ENCODE measurements at places on chromosomes 12 and 14.

- DNase-seq: no peak
Observed at GRCh38 chr12:817941-818600, 65.7 kb downstream of the WNK1 start.

DNA sequence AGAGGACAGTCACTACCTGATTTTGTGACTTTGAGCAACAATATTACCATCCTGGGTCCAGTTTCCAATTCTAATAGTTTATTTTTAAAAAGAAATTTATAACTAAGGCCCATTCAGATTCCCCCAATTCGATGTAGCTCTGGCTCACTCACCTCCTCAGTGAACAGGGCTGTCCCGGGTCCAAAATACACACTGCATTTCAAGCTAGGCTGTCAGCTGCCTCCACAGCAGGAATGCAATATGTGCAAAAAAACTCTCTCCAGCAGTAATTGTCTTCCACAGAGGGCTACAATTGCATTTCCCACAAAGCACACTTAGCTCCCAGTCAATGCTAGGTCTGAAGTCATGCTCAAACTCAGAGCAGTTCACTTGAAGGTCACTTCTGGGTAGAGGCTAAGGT is 39.3 kb upstream of the ZNF641 start:
- no peak for DNase-seq

- DNase-seq: peak; percentile 78
Observed at GRCh38 chr14:68970038-68970612, 9.0 kb downstream of the ACTN1 start.

DNA sequence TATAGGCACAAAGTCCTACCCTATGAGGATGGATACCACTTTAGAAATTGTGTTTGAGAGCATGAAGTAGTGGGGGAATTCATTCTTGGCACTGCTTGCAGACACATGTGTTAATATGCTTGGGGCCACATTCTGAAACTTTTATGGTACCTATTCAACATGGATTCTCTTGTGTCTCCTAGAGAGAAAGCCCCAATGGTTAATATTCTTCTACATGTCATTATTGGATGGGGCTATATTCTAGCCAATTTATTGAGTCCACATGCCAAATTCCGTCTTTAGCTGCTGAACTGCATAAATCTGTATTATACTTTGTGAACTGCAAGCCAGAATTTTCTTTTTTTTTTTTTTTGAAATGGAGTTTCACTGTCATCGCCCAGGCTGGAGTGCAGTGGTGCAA is 140.0 kb downstream of the KICS2 start:
- DNase-seq: no peak

GRCh38 chr12:63164911-63165310 is 13.9 kb upstream of the AVPR1A start:
- no peak for DNase-seq

GRCh38 chr14:96663491-96664067 is 133.6 kb upstream of the VRK1 start:
- DNase-seq: no peak

GRCh38 chr12:98232753-98233390 is 282.5 kb upstream of the TMPO start:
- no peak for DNase-seq

DNA sequence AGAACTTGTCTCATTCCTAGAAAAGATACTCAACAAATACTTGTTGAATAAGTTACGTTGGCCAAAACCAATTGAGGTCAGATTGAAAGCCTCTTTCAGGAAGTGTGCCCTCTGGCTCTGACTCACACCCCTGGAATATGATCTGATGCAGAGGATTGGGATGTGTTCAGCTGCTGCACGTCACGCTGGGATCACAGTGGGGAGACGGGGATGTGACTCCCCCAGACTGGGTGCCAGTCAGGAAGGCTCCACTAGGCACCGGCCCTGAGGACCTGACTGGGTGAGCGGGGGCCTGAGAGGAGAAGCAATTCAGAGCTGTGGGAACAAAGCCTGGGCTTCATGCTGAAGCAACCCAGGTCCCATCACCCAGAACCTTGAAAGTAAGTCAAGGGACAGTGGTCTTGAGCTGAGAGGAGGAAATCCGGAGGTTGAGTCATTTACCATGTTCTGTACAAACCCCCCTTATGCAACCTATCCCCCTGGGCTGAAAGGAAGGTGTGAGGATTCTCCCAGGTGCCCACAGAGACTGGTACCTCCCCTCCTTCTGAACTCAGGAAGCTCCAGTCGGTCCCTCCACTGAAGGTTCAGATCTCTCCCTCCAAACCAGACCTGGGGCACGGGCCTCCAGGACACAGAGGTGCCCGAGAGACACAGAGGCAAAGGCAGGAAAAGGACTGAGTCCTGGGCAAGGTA is 3.9 kb downstream of the CEBPE start:
- no peak for DNase-seq

DNA sequence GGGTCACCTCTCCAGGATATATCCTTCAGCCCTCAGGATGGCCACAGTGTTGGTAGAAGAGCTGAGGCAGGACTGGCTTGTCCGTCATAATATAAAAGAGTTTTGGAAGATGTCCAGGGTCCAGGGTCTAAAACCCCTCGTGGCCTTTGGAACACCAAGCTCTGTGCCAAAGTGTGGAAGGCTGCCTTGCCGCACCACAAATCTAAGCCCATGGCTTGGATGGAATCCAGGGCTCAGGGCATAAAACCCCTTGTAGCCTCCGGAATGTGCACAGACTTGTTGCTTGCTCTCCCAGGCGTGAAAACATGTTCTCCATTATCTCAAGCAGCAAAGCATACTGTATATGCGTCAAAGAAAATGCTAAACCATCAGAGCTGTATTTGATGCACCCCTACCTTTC is 46.7 kb downstream of the TNFAIP2 start:
- no peak for DNase-seq

DNA sequence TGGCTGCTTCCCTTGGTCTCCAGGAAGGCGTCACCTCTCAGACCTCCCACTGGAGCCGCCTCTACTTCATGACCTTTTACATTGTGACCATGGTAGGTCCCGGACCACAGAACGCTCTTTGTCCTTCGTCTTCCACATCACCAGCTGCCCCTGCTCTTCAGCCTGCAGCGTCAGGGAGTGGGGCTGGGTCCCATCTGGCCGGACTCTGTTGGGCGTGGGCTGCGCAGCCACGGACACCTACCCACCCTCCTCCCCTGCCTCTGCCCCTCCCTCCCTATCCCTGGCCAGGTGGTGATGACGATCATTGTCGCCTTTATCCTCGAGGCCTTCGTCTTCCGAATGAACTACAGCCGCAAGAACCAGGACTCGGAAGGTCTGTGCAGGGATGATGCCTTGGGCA is 43.3 kb downstream of the SLC8B1 start:
- DNase-seq: no peak

DNA sequence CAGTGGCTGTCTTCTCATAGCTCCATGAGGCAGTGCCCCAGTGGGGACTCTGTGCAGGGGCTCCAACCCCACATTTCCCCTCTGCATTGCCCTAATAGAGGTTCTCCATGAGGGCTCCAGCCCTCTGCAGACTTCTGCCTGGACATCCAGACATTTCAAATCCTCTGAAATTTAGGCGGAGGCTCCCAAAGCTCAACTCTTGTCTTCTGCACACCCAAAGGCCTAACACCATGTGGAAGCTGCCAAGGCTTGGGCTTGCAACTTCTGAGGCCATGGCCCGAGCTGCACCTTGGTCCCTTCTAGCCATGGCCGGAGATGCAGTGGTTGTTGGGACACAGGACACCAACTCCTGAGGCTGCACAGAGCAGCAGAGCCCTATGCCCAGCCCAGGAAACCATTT is 20.5 kb upstream of the PPP2R5C start:
- no peak for DNase-seq

DNA sequence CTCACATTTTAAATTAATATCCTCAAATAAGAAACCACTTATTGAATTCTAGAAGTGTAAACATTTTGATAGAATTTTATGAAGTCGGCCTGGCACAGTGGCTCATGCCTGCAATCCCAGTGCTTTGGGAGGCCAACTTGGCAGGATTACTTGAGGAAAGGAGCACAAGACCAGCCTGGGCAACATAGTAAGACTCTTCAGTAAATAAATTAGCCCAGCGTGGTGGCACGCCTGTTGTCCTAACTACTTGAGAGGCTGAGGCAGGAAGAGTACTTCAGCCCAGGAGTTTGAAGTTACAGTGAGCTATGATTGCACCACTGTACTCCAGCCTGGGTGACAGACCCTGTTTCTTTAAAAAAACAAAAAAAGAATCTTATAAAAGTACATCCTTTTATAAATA is 8.9 kb upstream of the ZNF410 start:
- no peak for DNase-seq

GRCh38 chr12:55716582-55716957 is 724 bp downstream of the BLOC1S1 start:
- no peak for DNase-seq
